ENCODE measurements at places on chromosomes 5 and 9.

GRCh38 chr5:129930221-129930620 is 26.0 kb downstream of the CHSY3 start:
- no peak for DNase-seq

DNA sequence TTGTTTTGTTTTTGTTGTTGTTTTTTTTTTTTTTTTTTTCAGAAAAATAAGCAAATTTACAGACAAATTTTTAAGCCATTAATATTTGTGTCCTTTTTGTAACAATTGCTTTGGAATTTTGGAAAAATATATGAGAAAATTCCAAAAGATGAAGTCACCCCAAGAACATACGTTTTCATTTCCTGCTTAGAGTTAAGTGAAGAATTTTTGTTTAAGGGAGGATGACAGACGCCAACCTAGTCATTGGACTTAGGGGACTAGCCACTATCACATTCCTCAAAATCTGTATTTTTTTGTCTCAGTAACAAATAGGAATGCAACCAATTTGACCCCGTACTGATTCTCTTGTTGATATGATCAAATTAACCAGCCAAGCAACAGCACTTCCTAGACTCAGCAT is 433.9 kb upstream of the SLC30A5 start:
- no peak for DNase-seq

DNA sequence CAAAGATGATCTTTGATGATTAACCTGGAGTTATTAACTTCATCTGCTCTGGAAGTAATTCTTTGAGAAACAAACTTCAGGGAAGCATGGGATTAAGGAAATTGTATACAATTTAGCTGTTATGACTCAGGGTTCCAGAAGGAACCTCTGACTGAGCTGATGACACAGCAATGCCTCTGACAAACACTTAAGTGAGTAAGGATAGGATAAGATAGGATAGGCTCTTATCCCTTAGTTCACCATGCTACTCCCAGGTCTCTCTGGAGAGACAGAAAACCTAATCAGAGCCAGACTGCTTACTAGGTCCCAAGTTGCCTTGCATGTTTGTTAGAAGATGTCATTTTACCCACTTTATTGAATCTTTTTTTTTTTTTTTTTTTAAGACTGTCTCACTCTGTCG is 12.6 kb upstream of the TMEM38B start:
- no peak for DNase-seq

GRCh38 chr5:131587541-131587940 is 47.5 kb downstream of the RAPGEF6 start:
- no peak for DNase-seq

GRCh38 chr9:75658301-75658905 is 232.1 kb upstream of the PCSK5 start:
- DNase-seq = no peak

GRCh38 chr5:133704411-133704810 is 92.1 kb upstream of the FSTL4 start:
- DNase-seq = no peak

- DNase-seq = no peak
Observed at GRCh38 chr9:37029776-37030610, 4.1 kb downstream of the PAX5 start.

- DNase-seq = no peak
Observed at GRCh38 chr5:88833371-88834130, 49.4 kb downstream of the MEF2C start.

DNA sequence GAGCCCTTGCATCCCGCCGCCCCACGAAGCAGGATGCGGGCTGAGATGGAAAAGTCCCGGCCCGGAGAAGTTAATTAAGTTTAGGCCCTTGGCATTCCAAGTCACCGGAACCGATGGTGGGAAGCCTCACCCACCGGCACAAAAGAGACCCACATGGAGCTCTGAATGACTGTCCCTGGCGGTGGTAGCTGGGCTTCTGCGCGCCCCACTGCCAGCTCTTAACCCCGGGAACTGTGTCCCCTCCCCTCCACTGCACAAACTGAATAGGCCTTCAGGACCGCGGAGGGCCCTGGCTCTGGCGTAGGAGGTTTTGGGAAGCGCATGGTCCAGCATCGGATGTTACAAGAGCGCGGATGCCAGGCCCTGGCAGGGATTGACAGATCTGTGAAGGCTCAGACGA is 291.1 kb upstream of the TUT7 start:
- no peak for DNase-seq

DNA sequence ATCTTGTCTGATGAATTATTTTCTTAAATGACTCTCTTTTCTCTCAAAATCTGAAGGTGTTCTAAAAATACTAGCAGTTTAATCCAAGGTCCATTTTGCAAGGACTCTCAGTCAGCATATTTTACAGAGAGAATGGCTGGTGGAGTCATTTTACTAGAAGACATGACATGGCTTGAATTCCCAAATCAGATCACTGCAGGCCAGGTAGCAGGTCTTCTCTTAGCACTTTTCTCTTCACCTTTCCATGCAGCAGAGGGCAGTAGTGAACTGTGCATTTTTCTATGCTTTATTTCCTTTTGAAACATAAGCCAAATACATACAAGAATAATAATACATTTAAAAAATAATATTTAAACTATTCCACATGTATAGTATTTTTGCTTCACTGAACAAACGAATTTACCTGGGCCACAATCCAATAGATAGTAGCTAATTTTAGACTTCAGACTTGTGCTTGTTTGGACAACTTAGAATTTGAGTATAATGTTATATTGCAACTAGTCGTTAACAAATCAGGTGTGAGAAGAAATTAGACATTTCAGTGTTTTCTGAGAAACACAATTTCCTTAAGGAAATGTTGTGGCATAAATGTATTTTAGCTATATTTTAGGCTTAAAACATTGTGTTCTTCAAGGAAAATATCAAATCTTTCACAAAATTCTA is 289.4 kb upstream of the DAB2 start:
- peak; percentile 67 for DNase-seq

DNA sequence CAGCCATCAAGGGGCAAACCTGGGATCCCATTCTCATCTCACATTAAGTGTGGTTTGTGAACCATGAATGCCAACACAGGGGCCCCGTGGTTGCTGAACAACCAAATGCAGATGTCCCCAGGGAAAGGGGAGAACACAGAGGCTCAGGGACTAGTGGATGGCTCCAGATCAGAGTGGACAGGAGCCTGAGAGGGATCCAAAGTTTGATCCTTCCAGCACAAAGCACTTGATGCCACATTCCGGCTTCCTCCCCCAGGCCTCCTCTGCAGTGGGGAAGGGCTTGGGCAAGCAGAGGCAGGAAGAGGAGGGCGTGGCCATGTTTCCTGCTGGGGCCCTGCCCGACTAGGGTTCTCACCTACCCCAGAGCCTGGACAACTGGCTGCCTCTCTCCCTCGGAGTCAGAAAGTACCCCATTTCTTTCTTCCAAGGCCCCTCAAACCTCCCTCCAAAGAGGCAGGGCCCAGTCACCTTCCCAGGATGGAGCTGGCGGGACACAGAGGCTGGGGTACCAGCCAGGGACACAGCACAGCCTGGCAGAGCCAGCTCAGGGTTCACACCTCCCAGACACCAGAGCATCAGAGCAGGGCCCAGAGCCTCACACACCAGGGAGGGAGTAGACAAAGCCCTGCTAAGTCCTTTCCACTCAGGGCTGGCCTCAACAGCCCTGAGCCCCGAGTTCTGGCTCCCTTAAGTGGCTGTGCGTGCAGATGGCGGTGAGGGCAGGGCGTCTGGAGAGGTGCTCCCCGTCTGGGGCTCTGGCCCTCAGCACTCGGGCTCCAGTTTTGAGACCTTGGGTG is 4.3 kb upstream of the RNF44 start:
- DNase-seq = no peak

- no peak for DNase-seq
Observed at GRCh38 chr5:147534172-147534951, 24.5 kb upstream of the DPYSL3 start.

DNA sequence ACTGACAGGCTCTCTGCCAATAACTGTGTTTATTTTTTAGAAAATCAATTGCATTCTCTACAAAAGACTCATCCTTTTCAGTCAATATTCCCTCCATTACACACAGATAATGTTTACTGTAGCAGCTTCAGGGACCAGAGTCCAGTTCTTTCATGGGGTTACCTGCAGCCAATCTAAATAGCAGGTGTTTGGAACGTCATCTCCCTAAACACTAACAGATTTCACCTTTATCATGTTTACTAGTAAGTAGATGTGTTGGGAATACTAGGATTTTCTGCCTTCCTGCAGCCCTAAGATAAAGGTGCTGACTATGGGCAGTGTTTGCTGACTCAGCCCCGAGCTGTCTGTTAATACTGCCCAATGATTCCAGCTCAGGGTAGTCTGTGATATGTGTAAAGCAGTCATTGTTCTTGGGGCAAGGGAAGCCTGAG is 447.0 kb downstream of the KIF4B start:
- no peak for DNase-seq

DNA sequence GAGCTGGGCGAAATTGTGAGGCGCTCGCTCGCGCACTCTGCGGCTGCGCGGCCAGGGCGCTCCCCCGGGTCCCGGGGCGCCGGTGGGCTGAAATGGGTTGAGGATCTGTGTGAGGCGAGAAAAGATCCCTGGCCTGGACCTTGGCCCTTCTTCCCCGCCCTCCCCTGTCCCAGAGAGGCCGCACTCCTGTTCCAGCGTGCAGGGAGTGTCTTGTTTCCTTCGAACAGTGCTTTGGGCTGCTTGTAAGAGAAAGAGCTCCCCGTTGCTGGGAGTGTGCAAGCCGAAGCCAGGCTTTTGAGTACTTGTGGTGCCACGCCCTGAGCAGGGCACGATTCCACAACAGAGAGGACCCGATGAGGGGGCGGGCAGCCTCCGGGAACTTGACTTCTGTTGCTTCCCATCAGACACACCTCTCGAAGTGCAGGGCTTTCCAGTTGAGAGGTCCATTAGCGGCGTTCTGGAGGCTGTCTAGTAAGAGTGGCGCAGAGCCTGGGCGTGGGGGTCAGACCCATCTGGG is 535 bp downstream of the DOLPP1 start:
- no peak for DNase-seq

- no peak for DNase-seq
Observed at GRCh38 chr5:171745602-171746001, 40.0 kb upstream of the SMIM23 start.

DNA sequence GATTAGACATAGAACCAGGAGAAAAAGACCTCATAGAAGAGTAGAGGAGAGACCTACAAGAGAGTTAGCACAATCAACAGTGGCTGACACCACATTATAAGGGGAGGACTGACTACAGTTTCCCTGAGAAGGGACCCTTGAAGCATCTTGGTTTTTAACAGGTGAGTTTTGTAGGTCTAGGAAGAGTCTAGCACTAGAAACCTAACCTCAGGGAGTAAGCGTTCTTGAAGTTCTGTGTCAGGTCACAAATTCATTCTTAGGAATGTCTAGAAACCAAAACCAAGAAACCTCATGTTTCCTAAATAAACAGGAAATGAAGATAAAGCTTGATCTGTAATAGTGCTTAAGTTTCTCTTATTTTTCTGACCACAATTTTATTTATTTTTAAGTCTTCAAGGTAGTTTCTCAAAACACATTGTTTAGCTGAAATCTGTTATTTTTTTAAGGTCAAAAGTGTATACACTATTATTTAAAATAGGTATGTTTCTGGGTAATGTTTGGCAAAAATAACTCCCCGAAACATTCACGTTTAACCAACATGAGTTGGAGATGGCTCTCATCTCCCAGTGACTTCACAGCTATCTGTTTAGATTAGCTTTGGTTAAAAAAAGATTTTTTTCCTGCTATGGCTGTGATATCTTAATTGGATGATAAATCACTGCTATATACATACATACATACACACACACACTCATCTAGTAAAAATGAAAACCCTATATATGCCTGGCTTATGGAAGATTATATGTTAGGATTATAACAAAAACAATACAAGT is 37.1 kb downstream of the MAP3K1 start:
- DNase-seq = no peak

DNA sequence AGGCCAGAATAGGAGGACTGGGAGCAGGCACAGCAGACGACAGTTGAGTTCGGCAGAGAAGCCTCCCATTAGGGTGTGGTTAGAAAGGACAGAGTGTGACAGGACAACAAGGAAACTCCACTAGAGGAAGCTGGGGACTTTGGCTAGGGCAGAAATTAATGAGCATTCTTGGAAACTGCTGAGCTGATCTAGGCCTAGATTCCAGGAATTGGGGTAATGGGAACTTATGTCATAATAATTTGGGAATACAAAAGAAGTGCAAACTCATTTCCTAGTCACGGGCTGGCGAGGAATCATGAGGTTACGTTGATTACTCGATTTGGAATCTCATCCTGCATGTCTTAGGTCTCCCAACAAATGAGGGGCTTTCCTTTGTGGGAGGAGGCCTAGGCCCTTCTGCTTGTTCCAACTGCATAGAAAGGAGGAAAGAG is 144.6 kb upstream of the RPS23 start:
- no peak for DNase-seq

GRCh38 chr5:119304439-119305211 is 51.2 kb upstream of the TNFAIP8 start:
- no peak for DNase-seq

- DNase-seq = peak; percentile 15
Observed at GRCh38 chr5:77635067-77635916, 3.2 kb downstream of the OTP start.

- no peak for DNase-seq
Observed at GRCh38 chr5:133853646-133854365, 114.6 kb downstream of the C5orf15 start.

DNA sequence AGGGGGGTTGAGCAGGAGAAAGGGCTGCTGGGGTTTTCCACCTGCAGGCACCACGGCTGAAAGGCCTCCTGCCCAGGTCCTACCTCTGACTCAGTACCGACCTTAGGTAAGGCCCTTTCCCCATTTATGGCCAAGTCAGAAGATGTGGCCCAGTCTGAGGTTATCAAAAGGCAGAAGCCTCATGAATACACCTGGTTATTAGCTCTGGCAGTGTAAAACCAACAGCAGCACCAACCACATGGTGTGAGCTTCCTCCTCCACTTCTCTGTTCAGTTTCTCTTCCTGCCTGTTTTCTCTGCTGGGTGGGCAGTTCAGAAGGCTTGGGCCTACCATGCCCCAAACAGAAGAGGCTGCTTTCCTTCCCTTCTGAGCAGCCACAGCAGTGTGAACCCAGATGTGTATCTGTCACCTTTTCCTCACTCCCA is 86.9 kb downstream of the UGCG start:
- no peak for DNase-seq

DNA sequence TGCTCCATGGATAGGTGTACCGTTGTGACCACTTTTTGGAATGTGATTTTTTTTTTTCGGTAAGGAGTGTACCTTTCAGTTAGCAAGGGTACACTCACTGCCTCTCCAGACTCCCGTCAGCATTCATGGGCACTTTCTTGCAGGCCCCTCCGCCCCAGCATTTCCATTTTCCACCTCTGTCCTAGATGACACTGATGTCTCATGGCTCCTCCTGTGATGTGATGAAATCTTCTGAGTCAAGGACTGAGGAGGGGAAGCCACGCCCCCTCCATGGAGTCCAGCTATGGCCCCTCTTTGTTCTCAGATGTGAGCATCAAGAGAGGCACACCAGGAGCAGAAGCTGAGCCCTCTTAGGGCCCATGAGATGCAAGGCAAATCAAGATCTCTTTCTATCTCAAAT is 61.8 kb downstream of the CTSL start:
- DNase-seq = no peak

- DNase-seq = no peak
Observed at GRCh38 chr9:5783982-5784381, 48.9 kb downstream of the ERMP1 start.

GRCh38 chr9:82923092-82923911 is 139.6 kb downstream of the RASEF start:
- no peak for DNase-seq

GRCh38 chr5:73981704-73982103 is 355.7 kb downstream of the ARHGEF28 start:
- DNase-seq = no peak

- DNase-seq = no peak
Observed at GRCh38 chr5:95565280-95565920, 10.5 kb downstream of the ARSK start.

GRCh38 chr5:159765760-159766517 is 150.3 kb upstream of the ADRA1B start:
- DNase-seq = no peak

Measured in LNCaP clone FGC (cell line).